ENCODE measurements at places on chromosomes 16 and 17. TPM values are rescaled to one million over a fixed set of nuclear protein-coding genes. Genes with fewer than 3 reads are reported as not detected.

The SEPTIN12 gene
- not detected for total RNA-seq

DNA sequence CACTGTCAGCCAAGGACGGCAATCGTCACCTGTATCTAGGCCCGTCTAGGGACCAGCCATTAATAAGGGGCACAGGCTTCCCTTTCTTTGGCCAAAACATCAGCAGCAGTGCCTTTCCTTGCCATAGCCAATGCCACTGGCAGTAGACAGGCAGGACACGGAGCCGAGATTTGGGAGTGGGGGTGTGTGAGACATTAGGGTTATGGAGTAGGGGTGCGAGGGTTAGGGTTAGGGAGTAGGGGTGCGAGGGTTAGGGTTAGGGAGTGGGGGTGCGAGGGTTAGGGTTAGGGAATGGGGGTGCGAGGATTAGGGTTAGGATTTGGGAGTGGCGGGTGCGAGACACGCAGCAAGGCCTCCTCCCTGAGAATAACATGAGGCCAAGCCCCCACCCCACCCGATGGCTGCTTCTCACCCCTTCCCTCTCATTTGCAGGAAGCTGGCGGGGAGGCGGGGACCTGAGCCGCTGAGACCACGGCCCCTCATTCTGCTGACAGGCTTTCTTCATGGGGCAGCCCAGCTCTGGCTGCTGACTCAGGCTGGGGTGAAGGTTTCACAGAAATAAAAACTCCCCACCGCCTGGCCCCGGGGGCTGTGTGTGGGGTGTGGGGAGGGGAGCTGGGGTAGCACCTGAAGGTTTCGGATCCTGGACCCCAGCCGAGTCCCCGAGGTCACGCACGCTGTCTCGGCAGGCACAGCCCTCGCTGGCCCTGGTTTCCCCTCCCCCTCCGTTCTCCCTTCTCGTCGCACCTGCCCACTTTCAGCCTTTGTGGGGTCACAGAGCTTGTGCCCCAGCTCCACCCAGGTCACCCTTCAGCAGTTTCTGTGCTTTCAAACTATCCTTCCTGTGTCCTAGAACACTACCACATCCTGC, 93.8 kb downstream of the PGS1 start:
- no peak for DNase-seq

GRCh38 chr17:751269-752001, 629 bp downstream of the GEMIN4 start:
- DNase-seq: peak; percentile 59

The PRM2 gene
- total RNA-seq: not detected

- DNase-seq: no peak
Measured at GRCh38 chr17:82346342-82347300, 12.4 kb upstream of the TEX19 start.

- DNase-seq: no peak
Measured at GRCh38 chr17:81258292-81258691, 19.2 kb downstream of the NDUFAF8 start.

The SPPL2C gene
- not detected for total RNA-seq

DNA sequence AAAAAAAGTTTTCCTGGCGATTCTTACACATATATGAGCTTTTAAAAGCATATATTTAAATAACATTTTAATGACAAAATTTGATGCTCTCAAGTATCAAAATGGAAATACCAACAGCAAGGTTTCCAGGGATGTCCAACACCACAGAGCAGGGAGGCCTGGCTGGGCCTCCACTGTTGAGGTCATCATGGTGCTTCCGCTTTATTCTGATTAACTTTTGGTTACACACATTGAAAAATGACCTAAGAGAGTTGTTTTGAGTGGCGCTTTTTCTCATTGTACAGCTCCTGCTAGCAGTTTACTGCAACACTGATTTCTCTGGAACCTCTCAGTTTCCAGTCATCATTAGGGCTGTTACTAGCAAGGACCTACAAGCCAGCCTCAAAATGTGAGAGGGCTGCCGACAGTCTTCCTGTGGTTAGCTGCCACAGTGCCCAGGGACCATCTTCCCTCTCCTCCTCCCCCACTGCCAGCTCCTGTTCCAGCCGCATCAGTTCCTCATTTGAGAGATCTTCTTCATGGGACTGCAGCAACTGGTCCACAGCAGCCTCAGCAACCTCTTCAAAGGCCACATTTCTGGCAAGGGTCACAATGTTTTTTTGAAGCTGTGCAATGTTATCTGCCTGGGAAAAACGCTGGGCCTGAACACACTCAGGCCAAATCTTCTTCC, 21.3 kb downstream of the DEF8 start:
- DNase-seq: no peak

The EVI2B gene
- total RNA-seq: 14.8 TPM

- no peak for DNase-seq
Measured at GRCh38 chr16:21622545-21622944, 23.2 kb downstream of the METTL9 start.

GRCh38 chr17:1005361-1005946, 8.5 kb downstream of the TIMM22 start:
- no peak for DNase-seq

The ITGB4 gene
- 1.4 TPM for total RNA-seq

DNA sequence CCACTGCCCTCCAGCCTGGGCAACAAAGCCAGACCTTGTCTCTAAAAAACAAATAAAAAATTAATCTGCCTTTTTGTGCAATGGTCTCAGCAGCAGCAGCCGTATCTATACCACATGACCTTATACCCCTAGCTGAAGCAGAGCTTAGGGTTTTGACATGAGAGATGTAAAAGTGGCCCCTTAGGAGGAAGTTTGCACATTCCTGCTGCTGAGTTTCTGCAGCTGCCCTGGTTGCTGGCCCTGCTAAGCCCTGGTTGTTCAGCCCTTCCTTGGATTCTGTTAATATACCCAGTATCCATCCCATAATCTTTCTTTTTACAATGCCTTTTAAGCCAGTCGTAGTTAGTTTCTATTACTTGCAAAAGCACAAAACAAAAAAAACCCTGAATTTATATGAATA, 33.0 kb upstream of the PRKCB start:
- DNase-seq: no peak

DNA sequence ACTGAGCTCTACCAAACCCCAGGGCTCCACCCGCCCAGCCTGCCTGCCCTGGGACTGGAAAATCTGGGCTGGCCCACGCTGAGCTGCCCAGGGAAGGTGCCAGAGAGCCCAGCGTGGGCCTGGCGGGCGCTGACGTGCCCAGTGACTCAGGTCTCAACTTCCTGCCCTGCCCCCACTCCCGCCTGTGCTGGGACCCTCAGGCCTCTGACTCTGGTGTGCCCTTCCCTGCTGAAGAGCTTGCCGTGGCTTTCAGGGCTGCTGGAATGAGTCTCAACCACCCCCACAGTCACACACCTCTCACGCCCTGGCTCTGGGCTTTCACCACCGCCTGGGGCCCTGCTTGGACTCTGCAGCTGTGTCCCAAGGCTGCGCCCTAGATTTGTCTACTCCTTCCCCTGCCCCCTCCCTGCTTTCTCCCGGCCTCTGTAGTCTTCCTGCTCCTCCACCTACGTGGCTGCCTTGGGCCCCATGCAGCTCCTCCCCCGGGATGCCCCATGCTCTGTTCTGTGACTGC, 10.4 kb downstream of the LLGL1 start:
- DNase-seq: peak; percentile 46

The PALB2 gene
- total RNA-seq: 30.9 TPM

- no peak for DNase-seq
Measured at GRCh38 chr16:82470016-82470415, 156.8 kb upstream of the CDH13 start.

The ABCC11 gene
- 0.16 TPM for total RNA-seq

DNA sequence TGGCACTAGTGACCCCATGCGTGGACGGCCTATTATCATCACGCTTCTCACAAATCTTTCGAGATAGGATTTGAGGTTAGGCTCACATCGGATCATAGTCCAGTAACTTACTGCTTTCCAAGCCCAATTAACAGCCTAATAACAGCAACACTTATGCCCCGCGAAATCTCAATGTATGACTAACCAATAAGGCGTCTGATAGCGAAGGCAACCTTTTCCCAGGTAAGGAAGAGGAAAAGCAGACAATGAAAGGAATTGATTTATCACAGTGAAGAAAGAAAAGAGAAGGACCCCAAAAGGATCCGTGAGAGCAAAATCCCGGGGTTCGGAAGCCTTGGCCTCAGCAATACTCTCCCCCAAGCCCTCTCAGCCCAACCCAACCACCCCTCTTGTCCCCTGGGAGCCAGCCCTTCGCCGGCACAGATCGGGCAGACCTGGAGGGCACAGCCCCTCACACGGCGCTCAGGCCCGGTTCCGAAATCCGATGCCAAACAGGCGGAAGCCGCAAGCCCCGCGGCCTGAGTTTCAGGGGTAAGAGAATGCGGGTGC, 534 bp downstream of the GPATCH8 start:
- no peak for DNase-seq

DNA sequence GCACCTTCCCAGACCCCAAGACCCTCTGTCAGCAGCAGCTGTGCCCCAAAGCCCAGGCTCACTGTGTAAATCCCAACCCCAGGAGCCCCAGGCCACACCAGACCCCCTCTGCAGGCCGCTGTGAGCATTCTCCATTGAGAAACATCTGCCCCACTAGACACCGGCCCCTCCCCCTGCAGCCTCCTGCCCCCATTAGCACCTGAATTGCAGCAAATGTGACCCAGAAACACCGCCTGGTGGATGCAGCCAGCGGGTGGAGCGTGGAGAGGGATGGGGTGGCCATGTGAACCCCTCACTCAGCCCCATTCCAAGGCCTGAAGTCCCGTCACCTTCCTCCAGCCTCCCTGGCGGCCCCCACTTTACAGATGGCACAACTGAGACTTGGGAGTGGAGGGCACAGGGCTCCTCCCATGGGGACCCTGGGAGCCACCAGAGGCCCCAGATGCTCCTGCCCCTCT, 2.2 kb downstream of the UBALD1 start:
- no peak for DNase-seq

- no peak for DNase-seq
Measured at GRCh38 chr16:65487231-65487630, 365.4 kb upstream of the CDH11 start.
